ENCODE measurements at places on chromosomes 7 and 10. TPM values are rescaled to one million over a fixed set of nuclear protein-coding genes. Genes with fewer than 3 reads are reported as not detected.

The RSPH10B gene
- total RNA-seq: 1.5 TPM

The AP1S1 gene
- total RNA-seq: 39.4 TPM

The ANKRD1 gene
- total RNA-seq: 29.9 TPM

GRCh38 chr7:101058355-101058754 is 26.9 kb upstream of the TRIM56 start:
- H3K36me3 ChIP-seq: no peaks in the 10 kb centered on the region
- H3K4me3 ChIP-seq: no peak overlapping the region
- H3K27ac ChIP-seq: no peak overlapping the region
- peak; percentile 80 for DNase-seq
- H3K27me3 ChIP-seq: no peaks in the 10 kb centered on the region

- no peak overlapping the region for H3K27ac ChIP-seq
- H3K4me3 ChIP-seq: no peak overlapping the region
- H3K36me3 ChIP-seq: no peaks in the 10 kb centered on the region
- no peak for DNase-seq
Measured at GRCh38 chr7:67723591-67723990, 727.0 kb downstream of the TYW1 start.

DNA sequence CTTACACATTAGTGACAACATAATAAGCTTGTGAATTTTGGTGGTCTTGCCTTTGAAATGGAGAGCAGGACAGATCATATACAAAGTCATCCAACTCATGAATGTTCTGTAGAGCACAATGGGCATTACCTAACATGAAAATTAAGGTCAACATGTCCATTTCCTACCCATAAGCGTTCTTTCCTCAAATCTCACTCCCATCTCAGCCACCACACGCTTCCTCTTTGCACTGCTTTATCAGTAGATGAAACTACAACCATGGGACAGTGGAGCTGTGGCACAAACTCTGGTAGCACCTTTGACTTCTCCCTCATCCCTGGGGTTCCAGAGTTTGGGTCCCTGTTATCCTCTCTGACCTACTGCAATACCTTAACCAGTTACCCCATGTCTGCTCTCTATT is 2.2 kb downstream of the PON2 start:
- H3K36me3 ChIP-seq: no peaks in the 10 kb centered on the region
- no peak overlapping the region for H3K4me3 ChIP-seq
- no peaks in the 10 kb centered on the region for H3K27me3 ChIP-seq
- DNase-seq: no peak

- H3K27me3 ChIP-seq: no peaks in the 10 kb centered on the region
- no peaks in the 10 kb centered on the region for H3K36me3 ChIP-seq
- DNase-seq: peak; percentile 84
- no peaks in the 10 kb centered on the region for H3K4me1 ChIP-seq
Measured at GRCh38 chr7:122887198-122887597, 938 bp upstream of the CADPS2 start.

DNA sequence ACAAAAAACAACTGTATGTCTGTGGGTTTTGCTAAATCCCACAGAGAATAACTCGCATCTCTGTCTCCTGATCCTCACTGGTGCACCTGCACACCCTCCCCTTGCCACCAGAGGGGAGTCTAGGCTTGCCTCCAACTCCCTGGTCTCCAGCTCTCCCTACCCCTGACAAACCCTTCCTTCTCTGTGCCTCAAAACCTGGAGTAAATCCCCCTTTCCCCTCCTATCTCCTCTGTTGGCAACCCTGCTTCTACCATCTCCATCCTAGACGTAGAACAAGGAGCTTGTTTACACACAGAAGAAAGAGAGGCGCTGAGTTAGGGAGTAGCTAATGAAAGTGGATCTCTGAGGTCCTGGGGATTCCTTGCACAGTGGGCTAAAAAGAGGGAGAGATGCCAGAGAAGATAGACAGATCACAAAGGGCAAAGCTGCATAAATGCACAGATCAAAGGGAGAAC is 6.0 kb downstream of the MBLAC1 start:
- no peaks in the 10 kb centered on the region for H3K36me3 ChIP-seq
- no peak overlapping the region for H3K27ac ChIP-seq
- peak; percentile 71 for DNase-seq

GRCh38 chr10:8731121-8732095 is 676.9 kb downstream of the GATA3 start:
- no peak for DNase-seq
- no peaks in the 10 kb centered on the region for H3K4me1 ChIP-seq
- no peaks in the 10 kb centered on the region for H3K36me3 ChIP-seq
- H3K27ac ChIP-seq: no peak overlapping the region
- H3K4me3 ChIP-seq: no peak overlapping the region

DNA sequence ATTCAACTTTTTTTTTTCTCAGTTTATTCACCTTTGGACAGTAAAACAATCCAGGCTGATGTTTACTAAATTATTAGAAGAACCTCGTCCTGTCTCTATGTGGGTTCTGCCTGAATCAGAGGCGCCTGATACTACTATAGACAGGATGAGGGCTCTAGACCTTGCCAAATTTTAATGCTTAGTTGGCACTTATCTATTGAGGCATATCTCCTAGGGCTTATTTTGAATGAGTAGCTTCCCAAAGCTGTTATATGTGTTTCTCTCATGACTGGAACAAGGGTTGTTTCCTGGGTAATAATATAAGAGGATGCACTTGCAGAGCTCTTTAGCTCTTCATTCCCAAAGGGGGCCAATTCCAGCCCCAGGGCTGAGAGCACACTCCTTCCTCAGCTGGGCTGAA is 23.6 kb downstream of the HECW1 start:
- H3K27me3 ChIP-seq: peaks cover 23% of the 10 kb centered on the region
- H3K27ac ChIP-seq: no peak overlapping the region
- H3K4me1 ChIP-seq: no peaks in the 10 kb centered on the region
- no peak for DNase-seq

DNA sequence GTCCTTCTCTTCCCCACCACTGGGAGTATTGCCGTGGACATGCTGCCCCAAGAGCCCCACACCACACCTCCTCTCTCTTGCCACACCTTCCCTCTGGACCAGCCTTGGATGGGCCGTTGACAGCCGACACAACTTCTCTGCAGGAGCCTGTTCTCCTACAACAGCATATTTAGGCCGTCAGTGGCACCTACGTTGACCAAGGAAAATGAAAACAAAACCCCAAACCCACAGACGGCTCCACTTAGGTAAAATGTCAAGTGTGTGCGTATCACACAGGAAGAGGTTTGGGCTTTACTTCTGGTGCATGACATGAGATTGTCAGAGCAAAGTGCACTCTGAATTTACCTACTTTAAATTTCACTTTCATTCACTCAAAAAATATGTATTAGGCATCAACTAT is 246.6 kb downstream of the ZMYND11 start:
- no peak for DNase-seq
- no peak overlapping the region for H3K27ac ChIP-seq
- no peaks in the 10 kb centered on the region for H3K27me3 ChIP-seq
- H3K4me3 ChIP-seq: no peak overlapping the region
- H3K36me3 ChIP-seq: peaks cover 36% of the 10 kb centered on the region
- no peaks in the 10 kb centered on the region for H3K4me1 ChIP-seq

DNA sequence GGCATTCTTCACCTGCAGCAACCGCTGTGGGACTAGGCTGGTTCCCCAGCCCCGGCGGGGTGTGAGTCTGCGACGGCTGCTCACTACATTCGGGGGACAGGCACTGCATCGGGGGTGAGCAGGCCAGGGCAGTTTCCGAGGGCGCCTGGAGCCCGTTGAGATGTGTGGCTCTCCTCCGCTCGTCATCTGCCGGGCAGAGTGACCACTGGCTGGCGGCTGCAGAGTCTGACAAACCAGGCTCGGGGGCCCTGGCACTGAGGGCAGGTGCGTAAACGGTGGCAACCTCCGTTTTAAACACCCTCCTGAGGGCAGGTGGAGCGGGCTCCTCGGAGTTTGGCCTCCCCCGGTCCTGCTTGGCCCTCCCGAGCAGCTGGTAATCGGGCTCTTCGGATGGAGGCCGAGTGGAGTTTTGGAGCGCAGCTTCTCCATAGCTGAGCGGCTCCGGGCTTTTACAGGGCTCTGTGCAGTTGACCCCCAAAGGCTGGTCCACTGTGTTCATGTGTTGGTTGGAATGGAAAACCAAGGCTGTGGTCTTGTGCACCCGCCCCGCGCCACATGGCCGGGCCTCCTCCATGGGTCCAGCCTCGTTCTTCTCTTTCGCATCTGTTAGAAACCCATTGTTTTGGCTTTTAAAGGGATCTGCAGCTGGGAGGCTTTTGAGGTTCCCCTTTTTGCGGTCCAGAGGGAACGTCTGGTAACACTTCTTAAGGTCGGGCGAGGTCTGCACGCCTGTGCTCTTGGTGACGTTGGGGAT is 20.9 kb downstream of the INSYN2A start:
- no peak overlapping the region for H3K4me3 ChIP-seq
- peak; percentile 80 for DNase-seq
- no peaks in the 10 kb centered on the region for H3K36me3 ChIP-seq
- no peaks in the 10 kb centered on the region for H3K27me3 ChIP-seq
- no peak overlapping the region for H3K27ac ChIP-seq

DNA sequence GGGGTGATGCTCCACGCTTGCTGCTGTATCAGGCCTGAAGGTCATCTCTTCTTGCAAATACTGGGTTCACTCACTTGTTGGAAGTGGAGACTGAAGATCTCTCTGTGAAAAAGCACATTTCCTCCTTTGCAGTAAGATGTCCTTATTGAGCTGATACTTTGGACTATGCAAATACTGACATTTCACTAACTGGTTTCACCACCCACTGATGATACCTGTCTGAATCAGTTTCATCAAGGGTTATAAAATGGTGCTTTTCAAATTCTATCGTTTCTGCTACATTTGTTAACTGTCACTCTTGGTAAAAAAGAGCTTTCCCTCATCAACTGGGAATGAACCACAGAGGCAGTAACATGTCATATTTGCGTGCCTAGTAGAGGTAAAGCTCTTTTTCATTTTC is 35.5 kb downstream of the RAB19 start:
- DNase-seq: no peak
- H3K4me3 ChIP-seq: no peak overlapping the region
- H3K36me3 ChIP-seq: no peaks in the 10 kb centered on the region
- no peaks in the 10 kb centered on the region for H3K4me1 ChIP-seq

GRCh38 chr7:126608339-126608776 is 644.4 kb downstream of the GRM8 start:
- no peaks in the 10 kb centered on the region for H3K27me3 ChIP-seq
- H3K27ac ChIP-seq: no peak overlapping the region
- no peaks in the 10 kb centered on the region for H3K4me1 ChIP-seq
- H3K4me3 ChIP-seq: no peak overlapping the region

DNA sequence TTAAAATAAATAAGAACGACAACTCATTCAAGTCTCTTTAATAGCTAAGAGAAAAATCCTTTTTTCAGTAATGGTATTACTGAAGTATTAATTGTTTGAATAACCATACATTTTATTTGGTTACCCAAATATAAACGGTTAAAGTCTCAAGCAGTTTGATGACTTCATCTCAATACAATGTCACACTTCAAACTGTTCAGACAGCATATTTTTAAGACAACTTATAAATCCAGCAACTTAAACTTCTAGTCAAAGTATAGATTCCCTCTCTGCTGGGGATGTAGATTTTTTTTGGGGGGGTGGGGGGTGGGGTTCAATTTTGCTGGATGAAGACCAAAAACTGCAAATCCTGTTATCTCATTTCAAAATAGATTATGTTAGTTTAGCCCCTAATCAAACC is 42.0 kb downstream of the GNA12 start:
- no peaks in the 10 kb centered on the region for H3K27me3 ChIP-seq
- peaks cover 45% of the 10 kb centered on the region for H3K4me1 ChIP-seq
- no peak overlapping the region for H3K4me3 ChIP-seq

- H3K27ac ChIP-seq: no peak overlapping the region
- H3K27me3 ChIP-seq: no peaks in the 10 kb centered on the region
- no peak for DNase-seq
- H3K4me3 ChIP-seq: no peak overlapping the region
Measured at GRCh38 chr7:1434891-1435670, 24.2 kb downstream of the MICALL2 start.

- no peaks in the 10 kb centered on the region for H3K36me3 ChIP-seq
- H3K27me3 ChIP-seq: no peaks in the 10 kb centered on the region
- H3K4me1 ChIP-seq: no peaks in the 10 kb centered on the region
- no peak for DNase-seq
- no peak overlapping the region for H3K27ac ChIP-seq
Measured at GRCh38 chr10:128721963-128722445, 595.8 kb upstream of the MKI67 start.

DNA sequence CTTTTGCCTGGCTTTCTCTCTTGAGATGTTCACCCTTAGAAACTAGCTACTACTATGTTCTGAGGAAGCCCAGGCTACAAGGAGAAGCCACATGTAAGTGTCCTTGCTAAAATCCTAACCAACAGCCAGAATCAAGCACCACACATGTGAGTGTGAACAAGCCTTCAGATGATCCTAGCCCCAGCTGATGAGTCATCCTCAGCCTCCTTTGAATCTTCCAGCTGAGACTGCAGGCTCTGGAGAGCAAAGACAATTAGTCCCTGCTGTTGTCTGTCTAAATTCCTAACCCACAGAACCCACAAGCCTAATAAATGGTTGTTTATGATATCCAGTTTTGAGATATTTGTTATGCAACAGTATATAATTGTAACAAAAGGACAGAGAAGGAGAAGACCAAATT is 92.8 kb upstream of the TAC1 start:
- no peaks in the 10 kb centered on the region for H3K4me1 ChIP-seq
- no peak overlapping the region for H3K27ac ChIP-seq
- no peaks in the 10 kb centered on the region for H3K27me3 ChIP-seq
- no peaks in the 10 kb centered on the region for H3K36me3 ChIP-seq
- H3K4me3 ChIP-seq: no peak overlapping the region
- DNase-seq: no peak

- no peaks in the 10 kb centered on the region for H3K4me1 ChIP-seq
- H3K36me3 ChIP-seq: no peaks in the 10 kb centered on the region
- no peak overlapping the region for H3K4me3 ChIP-seq
- H3K27ac ChIP-seq: no peak overlapping the region
Measured at GRCh38 chr7:103902917-103903316, 86.5 kb downstream of the RELN start.

GRCh38 chr10:122549636-122550035 is 10.9 kb upstream of the DMBT1 start:
- no peak for DNase-seq
- no peak overlapping the region for H3K27ac ChIP-seq
- no peak overlapping the region for H3K4me3 ChIP-seq
- H3K27me3 ChIP-seq: no peaks in the 10 kb centered on the region
- H3K4me1 ChIP-seq: no peaks in the 10 kb centered on the region
- H3K36me3 ChIP-seq: no peaks in the 10 kb centered on the region

DNA sequence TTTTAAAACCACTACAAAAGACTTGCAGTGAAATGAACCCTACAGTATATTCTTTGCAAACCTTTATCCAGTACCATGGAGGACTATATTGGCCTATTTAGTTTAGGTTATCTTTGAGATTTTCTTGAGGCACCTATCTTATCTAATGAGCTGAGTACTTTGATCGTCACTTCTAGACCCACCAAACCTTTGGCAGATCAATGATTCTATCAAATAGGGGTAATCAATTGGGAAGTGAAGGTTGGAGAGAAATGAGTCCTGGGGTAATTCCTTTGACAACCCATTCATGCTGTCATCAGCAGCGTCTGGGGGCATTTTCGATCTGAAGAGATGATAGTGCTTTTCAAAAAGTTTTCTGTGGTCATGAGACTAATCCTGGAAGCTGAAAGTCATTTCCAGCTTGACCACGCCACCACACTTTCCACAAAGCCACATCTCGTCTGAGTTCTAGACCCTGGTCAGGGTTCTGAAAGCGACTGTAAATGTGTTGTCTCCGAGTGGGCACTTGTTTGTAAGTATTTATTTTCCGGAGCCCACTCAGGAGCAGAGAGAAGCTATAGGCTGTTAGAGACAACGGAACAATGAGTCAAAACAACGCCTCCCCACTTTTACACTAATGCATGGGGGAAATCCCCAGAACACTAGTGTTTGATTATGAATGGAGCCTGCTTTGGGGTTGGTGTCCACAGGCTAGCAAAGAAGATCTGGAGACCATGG is 4.8 kb downstream of the EGR2 start:
- H3K27ac ChIP-seq: no peak overlapping the region
- peaks cover 15% of the 10 kb centered on the region for H3K36me3 ChIP-seq
- H3K4me1 ChIP-seq: peaks cover 49% of the 10 kb centered on the region
- no peak for DNase-seq
